ENCODE measurements at places on chromosomes 5 and 9.

GRCh38 chr5:168324859-168325630 lies 33.6 kb downstream of the WWC1 start:
- DNase-seq, result no peak

- DNase-seq, result no peak
Observed at GRCh38 chr5:154618696-154619095, 136.5 kb upstream of the LARP1 start.

GRCh38 chr9:136437430-136437829 lies 2.2 kb downstream of the INPP5E start:
- no peak for DNase-seq

GRCh38 chr5:56498759-56499395 lies 265.7 kb upstream of the ANKRD55 start:
- DNase-seq, result no peak

DNA sequence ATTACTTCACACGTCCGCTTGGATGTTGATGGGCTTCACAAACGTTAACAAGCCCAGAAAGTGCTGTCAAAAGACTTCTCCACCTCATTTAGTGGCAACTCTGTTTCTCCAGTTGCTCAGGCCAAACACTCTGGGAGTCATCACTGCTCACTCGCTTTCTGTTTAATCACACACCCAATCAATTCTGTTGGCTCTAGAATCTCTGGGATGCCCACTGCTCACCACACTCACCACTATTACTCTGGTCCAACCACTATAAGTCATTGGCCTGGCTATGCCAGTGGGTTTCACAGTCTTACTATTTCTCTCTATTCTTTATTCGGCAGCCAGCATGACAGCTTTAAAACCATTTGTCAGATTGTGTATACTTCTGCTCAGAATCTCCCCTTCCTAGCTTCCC lies 163.5 kb downstream of the KDM4C start:
- DNase-seq, result no peak

DNA sequence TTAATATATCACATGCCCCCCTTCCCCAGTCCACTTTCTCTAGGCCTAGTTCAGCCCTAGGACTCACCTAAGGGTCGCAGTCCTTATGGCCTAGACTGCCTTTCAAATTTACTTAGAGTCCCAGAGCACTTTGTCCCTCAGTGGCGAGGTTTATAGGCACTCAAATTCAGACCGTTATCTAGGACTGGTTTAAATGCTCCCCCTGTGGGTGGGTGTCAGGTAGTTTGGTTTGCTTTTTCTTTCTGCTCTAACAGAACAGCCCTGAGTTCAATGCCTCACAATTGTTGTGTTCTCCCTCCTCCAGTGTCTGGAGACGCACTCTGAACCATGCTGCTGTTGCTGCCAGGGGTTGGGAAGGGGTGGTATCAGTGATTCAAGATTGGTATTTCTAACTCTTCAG lies 317.1 kb downstream of the MAT2B start:
- DNase-seq, result no peak
